ENCODE measurements at places on chromosomes 11 and 22.
A peak's percentile ranks its signal among the peaks of the same experiment; 100 is the strongest.

GRCh38 chr22:37981282-37982011 lies 2.9 kb downstream of the SOX10 start:
- DNase-seq: no peak

- no peak for DNase-seq
These were observed 45.3 kb upstream of the TTC12 start for GRCh38 chr11:113269096-113269495.

DNA sequence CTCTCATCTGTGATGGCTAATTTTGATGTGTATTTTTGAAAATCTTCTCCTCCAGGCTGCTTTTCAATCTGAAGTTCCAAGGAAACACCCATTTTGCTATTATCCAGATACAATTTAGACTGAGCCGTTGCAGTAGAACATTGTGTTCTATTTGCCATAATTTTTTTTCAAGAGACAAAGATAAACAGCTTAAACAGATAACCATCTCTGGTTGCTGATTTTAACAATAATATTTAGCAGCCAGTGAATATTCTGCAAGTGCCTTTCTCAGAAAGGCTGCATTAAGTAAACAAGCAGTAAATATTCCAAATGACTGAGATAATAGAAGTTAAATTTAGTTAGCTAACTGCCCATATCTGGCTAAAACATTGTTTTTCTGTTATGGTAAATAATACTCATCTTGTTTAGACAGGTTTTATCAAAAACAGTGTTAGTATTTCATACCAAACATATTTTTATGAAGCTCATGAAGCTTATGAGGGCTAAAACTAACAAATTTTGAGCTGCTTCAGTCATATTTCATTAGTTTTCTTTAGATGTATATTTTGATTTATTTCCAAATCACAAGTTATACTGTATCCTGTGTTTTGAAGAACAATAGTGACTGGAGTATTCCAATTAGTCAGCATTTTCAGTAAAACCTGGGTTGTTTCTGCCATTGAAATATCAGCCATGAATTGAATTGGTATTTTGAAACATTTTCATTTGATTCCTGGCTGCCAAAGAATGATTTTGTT lies 206.7 kb downstream of the SBF2 start:
- DNase-seq: no peak

DNA sequence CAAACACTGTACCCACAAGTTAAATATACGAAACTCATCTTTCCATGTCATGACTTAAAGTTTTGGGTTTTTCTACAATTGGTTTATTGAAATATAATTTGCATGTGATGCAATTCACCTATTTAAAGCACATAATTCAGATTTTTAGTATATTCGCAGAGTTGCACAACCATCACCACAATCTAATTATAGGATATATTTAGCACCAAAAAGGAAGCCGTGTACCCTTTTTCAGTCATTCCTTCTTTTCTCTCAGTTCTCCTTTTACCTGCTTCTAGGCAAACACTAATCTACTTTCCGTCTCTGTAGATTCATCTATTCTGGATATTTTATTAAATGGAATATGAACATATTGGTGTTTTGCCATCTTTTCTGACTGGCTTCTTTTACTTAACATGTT lies 1458.1 kb upstream of the TENM4 start:
- DNase-seq: no peak

- peak; percentile 81 for DNase-seq
These were observed 1.5 kb upstream of the TRABD start for GRCh38 chr22:50184004-50184901.

GRCh38 chr11:116990061-116990473 lies 108.2 kb downstream of the SIK3 start:
- peak; percentile 87 for DNase-seq

- DNase-seq: no peak
These were observed 10.8 kb upstream of the C11orf96 start for GRCh38 chr11:43931717-43932039.

DNA sequence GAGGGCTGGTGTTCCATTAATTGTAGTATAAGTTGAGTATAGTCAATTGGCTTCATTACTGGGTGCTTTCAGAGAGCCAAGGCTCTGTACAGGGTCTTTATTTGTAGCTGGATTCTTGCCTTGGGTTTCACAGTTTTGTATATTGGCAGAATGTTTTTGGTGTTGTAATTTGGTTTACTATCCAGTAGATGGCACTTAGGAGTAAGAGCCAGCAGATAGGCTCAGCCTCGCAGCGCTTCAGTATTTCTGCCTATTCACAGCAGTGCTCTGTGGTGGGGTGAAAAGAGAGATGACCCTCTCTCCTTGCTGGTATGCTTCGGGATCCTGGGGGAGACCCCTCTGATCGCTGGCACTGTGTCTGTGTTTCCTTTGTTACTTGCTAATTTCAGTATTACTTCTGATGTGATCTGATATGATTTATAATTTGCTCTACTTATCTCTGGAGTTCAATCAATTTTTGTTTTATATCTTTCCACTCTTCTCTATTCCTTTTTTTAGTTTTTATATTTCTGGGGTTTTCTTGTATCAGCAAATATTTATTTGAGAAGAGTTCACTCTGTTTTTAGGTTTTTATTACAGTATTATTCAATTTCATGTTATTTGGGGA lies 52.2 kb downstream of the ANO5 start:
- DNase-seq: peak; percentile 54

DNA sequence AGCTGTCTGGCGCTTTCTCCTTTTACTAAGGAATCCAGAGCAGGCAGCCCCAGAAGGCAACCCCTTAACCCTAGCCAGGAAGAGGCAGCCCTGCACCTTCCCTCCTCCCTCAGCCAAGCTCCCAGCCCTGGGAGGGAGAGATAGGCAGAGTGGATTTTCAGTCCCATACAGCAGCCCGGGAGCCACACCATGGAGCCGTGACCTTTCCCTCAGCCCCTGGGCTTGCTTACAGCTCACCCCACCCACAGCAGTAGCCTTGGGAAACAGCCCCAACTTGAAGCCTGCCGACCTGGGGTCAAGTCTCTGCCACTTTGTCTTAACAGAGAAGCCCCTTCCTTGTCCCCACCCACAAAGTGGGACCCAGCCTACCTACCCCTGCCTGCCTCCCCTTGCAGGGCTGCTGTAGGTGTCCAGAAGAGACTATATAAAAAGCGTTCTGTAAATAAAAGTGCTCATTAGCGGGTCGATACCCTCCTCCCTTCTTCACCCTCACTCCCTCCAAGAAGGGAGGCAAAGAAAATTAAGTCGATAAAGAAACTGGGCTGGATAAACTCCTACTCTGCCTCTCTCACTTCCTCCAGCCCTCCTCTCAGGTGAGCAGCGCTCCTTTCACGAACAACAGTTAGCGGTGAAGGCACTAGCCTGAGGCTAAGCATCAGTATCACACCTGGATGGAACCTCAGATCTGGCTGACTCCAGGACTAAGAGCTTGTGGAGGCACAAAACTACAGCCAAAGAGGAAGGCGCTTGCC lies 4.2 kb downstream of the TST start:
- DNase-seq: no peak

DNA sequence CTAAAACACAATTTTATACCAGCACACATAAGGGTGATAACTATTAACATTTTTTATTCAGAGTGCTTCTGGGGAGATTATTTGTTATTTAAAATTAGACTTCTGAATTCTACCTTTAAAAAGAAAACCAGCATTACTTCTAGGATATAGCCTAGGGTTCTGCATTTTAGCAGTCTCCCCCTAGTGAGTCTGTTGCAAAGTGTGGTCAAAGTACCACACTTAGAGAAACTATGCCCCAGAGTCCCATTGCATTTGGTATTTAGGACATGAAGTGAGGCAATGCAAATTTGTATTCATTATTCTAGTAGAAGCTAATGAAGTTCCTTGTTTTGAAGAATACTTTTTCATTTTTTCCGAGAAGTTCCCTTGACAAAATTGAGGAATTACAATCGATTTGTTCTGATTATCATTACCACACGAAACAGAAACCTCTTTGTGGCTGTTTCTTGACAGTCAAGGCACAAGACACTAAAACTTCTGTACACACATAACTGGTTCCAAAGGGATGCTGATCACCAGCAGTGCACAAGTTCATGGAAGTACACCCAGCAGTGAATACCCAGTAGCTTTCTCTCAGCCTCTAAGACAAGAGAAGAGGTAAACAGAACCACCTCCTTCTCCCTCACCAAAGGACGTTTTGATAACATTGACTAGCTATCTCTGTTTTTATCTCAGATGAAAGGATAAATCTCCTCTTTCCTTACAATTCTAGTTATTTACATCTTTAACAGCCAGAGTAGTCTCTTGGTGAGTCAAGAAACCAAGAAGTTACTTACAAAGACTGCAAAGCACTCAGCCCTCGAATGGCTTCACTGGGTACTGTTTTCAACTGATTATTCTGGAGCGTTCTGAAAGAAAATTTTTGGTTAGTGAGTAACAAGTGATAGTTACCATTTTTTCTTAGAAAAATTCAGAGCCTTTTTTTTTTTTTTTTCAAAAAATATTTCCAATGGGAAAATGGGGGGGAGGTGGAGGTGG lies 27.6 kb upstream of the CCDC34 start:
- DNase-seq: peak; percentile 74

- peak; percentile 64 for DNase-seq
These were observed 505.2 kb downstream of the NTM start for GRCh38 chr11:131875611-131876010.

GRCh38 chr11:93000511-93001476 lies 31.3 kb downstream of the MTNR1B start:
- peak; percentile 83 for DNase-seq

GRCh38 chr11:2463766-2464277 lies 19.0 kb downstream of the KCNQ1 start:
- no peak for DNase-seq
